T-helper 17 cell (primary cell): ENCODE measurements at places on chromosomes 3 and 15.
A peak's percentile ranks its signal among the peaks of the same experiment; 100 is the strongest.

GRCh38 chr3:151901644-151902285, 28.3 kb downstream of the SUCNR1 start:
- no peak for DNase-seq

DNA sequence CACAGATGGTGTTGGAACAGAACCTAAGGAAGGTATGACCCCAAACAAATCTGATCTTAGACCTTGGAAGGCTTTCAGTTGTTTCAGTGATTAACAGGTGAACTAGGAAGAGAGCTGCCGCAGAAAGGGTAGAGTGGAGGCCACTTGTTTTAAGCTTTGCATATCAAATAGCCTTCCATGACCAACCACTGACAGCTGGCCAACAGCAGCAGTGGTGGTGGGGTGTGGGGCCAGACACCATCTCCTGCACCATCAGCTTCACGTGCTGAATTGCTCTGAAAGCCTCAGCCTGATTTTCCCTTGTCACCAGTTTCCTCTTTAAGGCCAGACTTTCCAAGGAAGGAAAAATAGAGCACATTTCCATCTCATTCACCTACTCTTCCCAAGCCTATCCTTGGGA, 16.6 kb upstream of the OSBPL11 start:
- DNase-seq, result no peak

- DNase-seq, result peak; percentile 37
Observed at GRCh38 chr15:80999623-81000036, 1.1 kb upstream of the TLNRD1 start.

- DNase-seq, result no peak
Observed at GRCh38 chr3:66138336-66139313, 82.2 kb upstream of the SLC25A26 start.

DNA sequence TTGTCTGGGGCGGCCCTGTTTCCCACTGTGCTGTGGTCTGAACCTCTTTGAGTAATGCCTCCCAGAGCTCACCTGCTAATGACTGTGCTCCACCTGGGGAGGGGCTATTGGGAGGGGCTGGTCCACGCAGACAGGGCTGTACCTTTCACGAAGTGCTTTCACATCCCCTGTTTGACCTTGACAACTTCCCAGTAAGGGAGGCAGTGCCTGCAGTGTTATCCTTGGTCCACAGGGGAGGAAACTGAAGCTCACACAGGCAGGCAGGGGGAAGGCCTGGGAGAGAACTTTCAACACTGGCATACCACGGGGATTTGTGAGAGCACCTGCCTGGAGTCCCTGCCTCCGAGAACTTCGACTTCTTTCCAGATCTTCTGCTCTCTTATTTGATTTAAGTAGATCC, 91.2 kb downstream of the CACNA1D start:
- DNase-seq, result no peak

- DNase-seq, result no peak
Observed at GRCh38 chr15:59059076-59059597, 45.8 kb upstream of the CCNB2 start.

- no peak for DNase-seq
Observed at GRCh38 chr15:33243869-33244268, 49.4 kb upstream of the FMN1 start.

DNA sequence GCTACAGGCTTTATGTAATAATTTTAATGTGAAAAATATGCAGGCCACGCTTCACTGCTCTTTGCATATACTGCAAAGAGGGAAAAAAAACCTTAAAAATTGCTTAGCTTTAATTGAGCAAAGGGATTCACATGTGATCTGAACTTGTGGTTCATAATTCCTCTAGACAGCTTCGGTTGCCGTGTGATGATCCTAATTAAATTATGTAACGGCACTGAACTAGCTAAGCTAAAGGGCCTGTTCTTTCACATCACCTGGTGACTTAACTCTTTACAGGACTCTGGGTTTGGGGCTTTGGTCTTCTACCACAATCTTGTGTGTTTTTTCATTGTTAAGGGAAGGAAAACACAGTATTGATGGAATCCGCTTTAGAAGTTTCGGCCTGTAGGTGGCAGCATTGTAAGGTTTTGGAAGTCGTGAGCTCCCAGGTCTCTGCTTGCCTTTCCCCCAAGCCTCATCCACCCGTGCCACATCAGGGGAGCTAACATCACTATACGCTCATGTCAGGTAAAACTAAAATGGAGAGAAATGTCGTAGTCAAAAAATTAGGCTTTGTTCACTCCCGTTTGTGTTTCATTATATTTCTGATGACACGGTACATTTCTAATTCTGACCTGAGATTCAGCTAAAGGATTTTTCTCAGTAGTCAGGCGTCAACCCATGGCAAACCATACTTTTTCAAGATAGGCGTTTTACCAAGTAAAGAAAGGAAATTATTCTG, 205.6 kb upstream of the DPH6 start:
- no peak for DNase-seq

- no peak for DNase-seq
Observed at GRCh38 chr3:13546667-13547171, 2.2 kb upstream of the FBLN2 start.

DNA sequence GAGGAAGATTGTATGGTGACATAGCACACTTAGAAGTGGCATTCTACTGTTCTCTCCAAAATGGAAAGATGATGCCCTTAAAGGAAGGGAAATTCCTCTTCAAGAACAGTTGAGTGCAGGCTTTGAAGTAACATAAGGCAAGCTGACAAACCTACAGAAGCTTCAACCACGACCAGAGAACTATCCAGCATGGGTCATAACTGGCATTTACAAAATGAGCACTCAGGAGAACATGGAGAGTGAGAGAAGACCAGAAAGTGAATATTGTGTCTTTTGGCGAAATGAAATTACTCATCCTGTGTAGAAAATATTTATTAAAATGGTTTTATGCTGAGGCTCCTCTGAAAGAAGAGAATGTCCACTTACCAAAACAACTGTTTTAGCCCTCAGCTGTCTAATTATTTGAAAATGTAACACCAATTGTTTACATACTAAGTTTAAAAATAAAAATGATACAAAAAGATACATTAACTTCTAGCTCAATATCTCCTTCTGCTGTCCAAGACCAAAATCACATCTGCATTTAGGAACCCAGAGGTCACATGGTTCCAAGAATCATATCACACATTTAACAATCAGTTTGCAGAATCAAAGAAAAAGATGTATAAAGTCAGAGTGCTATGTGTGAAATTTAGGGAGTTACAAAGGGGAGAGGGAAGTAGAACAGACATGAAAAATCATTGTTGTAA, 216.9 kb downstream of the ATP8B4 start:
- no peak for DNase-seq

- DNase-seq, result no peak
Observed at GRCh38 chr3:197576838-197577237, 21.1 kb upstream of the BDH1 start.

GRCh38 chr15:39937696-39938095, 3.8 kb downstream of the EIF2AK4 start:
- no peak for DNase-seq

DNA sequence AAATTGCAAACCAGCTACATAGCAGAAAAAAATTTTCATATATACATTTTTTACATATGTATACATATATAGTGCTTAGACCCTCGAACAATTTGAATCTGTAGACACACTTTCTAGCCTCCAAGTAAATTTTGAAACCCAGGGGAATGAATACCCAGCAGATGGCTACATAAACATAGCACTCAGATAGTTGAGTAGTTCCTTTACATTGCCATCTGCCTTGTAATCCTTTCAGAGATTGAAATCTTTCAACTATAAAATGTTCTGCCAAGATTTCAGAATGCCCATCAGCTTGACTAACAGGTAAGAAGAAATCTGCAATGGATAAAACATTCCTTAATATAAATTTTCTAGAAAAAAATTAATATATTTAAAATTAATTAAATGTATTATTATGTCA, 1333.5 kb upstream of the CADM2 start:
- no peak for DNase-seq

DNA sequence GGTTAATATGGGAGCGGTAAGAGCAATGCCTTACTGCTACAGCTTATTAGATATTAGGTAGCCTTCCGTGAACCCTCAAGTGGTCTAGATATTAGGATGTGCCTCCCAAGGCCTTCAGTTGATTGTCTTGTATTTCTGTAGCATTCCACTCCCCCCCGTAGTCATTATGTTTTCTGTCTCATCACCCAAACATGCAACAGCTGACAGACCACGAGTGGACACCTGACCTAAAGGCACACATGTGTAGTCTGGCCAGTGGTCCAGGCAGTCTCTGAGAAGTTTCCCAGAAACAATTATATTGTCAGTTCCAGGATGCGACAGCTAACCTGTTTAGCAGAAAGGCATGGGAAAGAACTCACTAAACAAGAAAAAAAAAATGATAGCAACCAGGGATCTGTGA, 1000.9 kb downstream of the AGBL1 start:
- no peak for DNase-seq
